ENCODE measurements at places on chromosomes 5 and 9. TPM values are rescaled to one million over a fixed set of nuclear protein-coding genes. Genes with fewer than 3 reads are reported as not detected.

Gene DELE1
- total RNA-seq = 125 TPM

Gene PAEP
- total RNA-seq = not detected

Gene SLC6A19
- total RNA-seq = not detected

Gene GLRA1
- not detected for total RNA-seq

Gene ARID3C
- not detected for total RNA-seq

Gene FBXL7
- total RNA-seq = 27.7 TPM

Gene PLAC8L1
- total RNA-seq = 0.49 TPM

Gene LCN9
- not detected for total RNA-seq

Gene LHX3
- not detected for total RNA-seq

Gene SPEF2
- total RNA-seq = 2.7 TPM

Gene C5orf52
- not detected for total RNA-seq

Gene PCDHGA6
- total RNA-seq = 5.6 TPM

Gene DCAF10
- total RNA-seq = 20.8 TPM

Gene PPP2R2B
- total RNA-seq = 0.11 TPM

Gene IFNA2
- total RNA-seq = not detected

Gene CYSRT1
- total RNA-seq = 0.27 TPM

Gene ZNG1F
- total RNA-seq = 1.9 TPM

Gene NREP
- total RNA-seq = 27.5 TPM

Gene ARSB
- 14.3 TPM for total RNA-seq

Gene SLC34A1
- total RNA-seq = not detected

Gene TLR4
- 14.2 TPM for total RNA-seq

Gene PRR16
- total RNA-seq = 15.3 TPM

Gene TAF11L10
- total RNA-seq = not detected

Gene CNTFR
- total RNA-seq = 4.6 TPM

Measured in left ventricle myocardium inferior (tissue), 1 donor.